ENCODE measurements at places on chromosomes 7 and 10. TPM values are rescaled to one million over a fixed set of nuclear protein-coding genes. Genes with fewer than 3 reads are reported as not detected.

Gene SUN3
- not detected for total RNA-seq

DNA sequence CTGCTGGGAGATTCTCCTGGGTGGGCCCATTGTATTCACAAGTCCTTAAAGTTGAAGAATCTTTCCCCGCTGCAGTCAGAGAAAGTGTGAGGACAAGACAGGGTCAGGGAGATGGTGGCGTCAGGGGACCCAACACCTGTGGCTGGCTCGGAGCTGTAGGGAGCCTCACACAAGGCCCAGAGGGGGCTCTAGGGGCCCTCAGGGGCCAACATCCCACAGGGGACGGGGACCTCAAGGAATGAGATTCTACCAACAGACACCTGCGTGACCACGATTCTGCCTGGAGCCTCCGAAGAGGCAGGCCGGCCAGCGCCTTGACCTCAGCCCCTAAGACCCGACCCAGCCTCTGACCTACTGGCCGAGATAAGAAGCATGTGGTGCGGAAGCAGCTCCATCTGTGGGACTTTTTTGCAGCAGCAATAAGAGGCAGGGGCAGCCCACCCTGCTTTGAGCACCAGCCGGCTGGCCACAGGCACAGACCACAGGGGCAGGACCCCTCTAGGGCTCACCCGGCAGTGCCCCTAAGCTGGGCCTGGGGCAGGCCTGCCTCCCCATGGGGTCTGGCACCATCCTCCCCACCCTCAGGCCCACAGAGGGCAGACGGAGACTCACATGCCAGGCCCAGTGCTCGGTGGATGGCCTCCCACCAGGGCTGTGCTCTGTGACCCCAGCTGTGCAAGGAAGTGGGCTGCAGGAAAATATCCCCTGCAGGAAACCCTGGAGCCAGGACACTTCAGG is 13.2 kb downstream of the RASGEF1A start:
- no peak for DNase-seq

DNA sequence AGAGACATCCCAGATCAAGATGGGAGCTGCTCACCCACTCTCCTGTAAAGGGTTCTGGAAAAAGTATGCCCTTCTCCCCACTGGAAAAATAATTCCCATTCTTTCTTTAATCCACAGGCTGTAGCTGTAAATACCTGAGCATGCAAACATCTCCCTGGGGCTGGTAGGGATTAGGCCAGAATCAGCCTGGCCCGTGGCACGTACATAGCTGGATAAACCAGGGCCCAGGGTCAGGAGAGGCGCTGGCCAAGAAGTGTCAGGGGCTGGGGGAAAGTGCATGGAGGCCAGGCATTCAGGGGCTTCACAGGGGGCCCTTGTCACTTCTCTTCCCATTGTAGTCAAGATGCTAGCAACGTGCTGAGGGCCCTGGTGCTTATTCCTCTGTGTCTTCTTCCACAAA is 30.7 kb upstream of the AQP1 start:
- no peak for DNase-seq

DNA sequence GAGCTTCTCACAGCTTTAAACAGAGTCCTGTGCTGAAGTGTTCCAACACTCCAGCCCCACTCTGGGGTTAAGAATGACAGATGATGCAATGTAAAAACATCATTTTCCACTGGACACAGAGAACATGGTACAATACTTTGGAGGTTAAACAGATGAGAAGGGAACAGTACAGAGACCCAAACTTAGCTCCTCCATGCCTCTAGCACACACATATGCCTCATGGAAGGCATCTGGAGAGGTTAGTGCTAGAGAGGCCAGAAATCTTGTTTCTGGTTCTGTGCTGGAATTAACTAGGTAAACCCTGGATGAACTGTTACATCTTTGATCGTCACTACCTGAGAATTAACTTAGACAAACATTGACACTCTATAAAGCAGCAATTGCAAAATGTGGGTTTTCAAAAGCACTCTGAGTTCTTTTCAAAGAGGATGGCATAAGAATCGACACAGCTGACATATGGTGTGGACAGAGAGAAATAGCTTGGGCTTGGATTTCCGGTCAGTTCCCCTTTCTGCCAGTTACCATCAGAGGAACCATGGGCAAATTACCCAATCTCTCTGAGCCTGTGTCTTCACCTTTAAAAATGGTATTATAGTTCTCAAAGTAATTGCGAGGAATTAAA is 81.9 kb downstream of the KCNMA1 start:
- no peak for DNase-seq

DNA sequence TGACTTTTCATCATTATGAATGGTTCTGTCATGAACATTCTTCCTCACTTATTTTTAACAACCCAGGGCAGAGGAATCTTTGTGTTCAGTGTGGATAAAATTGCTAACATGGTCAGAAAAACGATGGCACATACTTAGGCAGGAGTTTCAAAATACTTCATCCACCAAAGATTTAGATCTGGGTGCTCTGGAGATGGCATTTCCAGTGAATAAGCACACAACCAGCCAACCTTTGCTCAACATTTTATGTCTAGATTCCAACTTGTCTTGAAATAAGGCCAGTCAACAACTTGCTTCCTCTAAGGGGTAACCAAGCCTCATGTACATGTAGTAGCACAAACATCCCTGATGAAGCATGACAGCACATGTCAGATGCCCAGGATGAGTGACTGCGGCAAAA is 33.4 kb upstream of the ADRB1 start:
- DNase-seq, result no peak

All from thoracic aorta (tissue), 2 donors.